ENCODE measurements at places on chromosomes 6 and 20.

GRCh38 chr20:6818033-6818808, 50.7 kb downstream of the BMP2 start:
- DNase-seq: no peak

DNA sequence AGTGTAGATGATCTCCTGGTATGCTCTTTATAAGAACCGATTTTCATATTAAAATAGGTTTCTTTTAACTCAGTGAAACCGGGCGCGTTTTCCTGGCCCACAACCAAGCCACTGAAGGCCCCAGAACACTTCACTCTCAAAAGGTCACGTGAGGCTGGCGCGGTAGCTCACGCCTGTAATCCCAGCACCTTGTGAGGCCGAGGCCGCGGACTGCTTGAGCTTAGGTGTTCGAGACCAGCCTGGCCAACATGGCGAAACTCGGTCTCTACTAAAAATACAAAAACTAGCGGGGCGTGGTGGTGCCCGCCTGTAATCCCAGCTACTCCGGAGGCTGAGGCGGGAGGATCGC, 402 bp upstream of the TAF8 start:
- DNase-seq: no peak

DNA sequence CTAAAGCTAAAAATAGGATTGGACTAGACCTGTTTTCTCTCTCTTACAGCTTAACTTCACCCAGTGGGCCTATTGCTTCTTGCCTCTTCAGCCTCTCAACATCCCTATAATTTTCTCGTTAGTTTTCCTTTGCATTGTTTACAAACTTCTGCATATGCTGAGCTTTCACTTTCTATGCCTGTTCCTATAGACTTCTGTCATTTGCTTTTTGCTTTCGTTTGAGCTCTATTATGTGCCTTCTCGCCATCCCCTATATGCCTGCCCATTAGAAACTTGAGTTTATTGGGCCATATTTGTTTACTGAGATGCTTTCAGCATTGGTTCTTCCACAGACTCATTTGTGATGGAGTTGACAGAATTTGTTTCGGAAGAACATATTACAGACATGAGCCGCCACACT, 40.9 kb downstream of the NCOA7 start:
- no peak for DNase-seq

DNA sequence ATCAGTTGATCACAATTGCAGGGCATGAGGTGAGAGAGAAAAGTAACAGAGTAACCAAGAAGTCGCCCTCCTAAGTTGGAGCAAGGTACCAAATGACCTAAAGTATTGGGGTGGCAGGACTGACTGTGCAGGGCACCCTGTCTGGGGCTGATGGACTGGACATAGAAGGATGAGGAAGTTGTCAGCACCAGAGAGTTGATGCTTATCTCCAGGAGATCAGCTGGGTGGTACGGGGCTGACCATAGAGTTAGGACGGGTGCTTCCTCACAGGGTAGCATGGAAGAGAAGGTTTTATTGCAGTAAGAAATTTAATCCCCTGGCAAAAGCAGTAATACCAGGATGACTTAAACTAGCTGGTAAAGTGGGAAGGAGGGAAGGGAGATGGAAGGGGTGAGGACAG, 66.7 kb downstream of the TMEM170B start:
- no peak for DNase-seq

GRCh38 chr6:109998159-109998785, 20.2 kb downstream of the GPR6 start:
- peak; percentile 0 for DNase-seq

GRCh38 chr6:93323630-93324029, 95.7 kb downstream of the EPHA7 start:
- DNase-seq: no peak

GRCh38 chr6:3366596-3367413, 90.0 kb downstream of the SLC22A23 start:
- DNase-seq: no peak

DNA sequence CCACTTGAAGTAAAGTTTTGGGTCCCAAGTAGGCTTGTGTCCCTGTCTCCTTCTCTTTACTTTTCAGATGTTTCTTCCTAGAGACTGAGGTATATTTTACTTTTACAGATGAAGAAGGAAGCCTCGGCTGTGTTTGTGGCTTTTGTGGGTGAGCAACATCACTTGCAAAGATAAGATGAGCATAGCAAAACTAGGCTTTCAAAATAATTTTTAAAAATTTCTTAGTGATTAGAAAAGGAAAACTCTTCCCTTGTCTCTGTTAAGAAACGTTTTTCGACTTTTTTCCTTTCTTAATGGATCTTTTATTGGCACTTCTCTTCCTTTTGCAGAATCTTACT, 7.6 kb downstream of the PTPN1 start:
- no peak for DNase-seq

DNA sequence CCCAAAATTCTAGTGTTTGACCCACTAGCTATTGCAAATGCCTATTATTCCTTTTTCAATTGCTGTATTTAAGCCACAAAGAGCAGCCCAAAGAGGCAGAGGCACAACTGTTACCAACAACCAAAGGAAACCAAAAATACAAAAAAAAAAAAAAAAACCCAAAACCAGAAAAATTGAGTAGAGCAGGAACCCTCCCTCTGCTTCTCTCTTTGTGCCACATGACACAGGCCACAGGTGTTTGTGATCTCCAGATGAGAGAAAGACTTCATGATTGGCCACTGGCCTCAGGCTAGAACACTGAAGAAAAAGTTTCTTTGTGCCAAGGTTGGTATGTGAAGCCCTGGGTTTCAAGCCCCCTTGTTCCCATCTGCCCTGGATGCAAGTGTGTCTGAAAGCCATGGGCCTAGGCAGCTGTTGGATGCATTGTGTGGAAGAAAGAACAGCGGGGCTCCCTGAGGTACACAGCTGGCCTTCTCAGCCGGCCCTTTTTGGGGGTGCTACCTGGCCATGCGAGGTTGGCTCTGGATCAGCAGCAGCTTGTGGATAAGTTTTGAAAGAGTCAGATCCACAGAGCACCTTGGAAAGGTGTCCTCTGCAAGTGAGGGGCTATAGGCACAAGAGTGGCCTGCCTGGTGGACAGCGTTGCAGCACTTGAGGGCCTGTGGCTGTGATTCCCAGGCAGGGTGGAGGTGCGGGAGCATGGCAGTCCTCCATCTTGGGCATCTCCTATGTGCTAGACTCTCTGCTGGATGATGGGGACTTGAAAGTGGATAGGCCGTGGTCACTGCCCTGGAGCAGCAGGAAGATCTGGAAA, 204.5 kb downstream of the ZDHHC14 start:
- no peak for DNase-seq

DNA sequence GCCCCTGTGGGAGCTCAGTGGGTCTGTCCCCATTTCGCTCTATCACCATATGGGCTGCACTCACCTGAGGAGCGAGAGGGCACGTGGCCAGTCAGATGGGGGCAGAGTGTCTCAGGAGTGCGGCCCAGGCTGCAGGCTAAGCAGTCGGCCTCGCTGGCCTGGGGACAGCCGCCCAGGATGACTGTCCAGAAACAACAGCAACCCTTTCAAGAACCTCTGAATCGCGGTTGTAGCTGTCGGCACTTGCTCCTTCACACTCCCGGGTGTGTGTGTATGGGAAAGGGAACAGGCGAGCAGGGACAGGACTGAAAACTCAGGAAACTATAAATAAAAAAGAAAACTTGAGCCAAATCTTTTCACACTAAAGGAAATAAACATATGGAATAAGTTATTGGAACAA, 63.1 kb downstream of the TFAP2A start:
- peak; percentile 47 for DNase-seq

- no peak for DNase-seq
Observed at GRCh38 chr20:5316188-5317158, at the start of gene PROKR2. Gene PROKR2 (minus strand): TSS chr20:5316954. CDS start chr20:5314369, 2,585 bp downstream.

DNA sequence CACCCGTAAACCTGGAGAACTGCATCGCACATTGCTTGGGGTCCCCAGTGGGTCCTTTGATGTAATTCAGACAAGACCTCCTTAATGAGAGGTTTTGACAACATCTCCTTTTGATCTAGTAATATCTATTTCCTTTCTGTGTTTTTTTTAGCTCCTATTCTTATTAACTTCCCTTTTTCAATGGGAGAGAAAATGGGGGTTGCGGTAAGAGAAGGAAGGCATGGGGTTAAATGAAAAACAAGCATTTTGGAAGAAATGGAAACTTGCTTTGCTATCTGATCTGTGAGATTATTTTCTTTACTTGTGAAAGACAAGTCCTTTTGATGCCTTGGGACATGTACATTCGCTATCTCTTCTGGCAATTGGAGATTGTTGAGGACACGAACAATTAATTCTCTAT, 418.6 kb upstream of the MAN1A1 start:
- no peak for DNase-seq

DNA sequence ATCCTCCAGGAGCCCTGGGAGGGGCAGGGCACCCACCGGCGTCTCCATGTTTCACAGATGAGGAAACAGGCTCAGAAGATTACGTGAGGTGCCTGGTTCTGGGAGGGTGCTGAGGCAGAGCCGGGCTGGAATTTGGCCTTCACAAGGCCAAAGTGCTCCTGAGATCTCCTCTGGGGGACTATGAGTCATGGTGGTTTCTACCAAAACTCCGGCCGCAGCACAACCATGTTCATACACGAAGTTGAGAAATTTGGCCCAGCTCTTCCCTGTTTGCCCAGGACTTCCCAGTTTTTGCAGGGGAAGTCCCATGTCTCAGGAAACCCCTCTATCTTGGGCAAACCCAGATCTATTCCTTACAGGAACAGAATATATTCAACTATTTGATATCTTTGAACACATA, 172.9 kb upstream of the CDYL start:
- DNase-seq: no peak

- DNase-seq: no peak
Observed at GRCh38 chr20:48845721-48846306, 18.0 kb upstream of the PREX1 start.

GRCh38 chr6:65776332-65776731, 69.3 kb upstream of the EYS start:
- no peak for DNase-seq

GRCh38 chr6:144155529-144155928, 5.2 kb downstream of the STX11 start:
- DNase-seq: no peak

- no peak for DNase-seq
Observed at GRCh38 chr6:124066946-124067552, 263.4 kb downstream of the NKAIN2 start.

GRCh38 chr6:13089296-13089994, 238.9 kb downstream of the TBC1D7 start:
- DNase-seq: no peak

DNA sequence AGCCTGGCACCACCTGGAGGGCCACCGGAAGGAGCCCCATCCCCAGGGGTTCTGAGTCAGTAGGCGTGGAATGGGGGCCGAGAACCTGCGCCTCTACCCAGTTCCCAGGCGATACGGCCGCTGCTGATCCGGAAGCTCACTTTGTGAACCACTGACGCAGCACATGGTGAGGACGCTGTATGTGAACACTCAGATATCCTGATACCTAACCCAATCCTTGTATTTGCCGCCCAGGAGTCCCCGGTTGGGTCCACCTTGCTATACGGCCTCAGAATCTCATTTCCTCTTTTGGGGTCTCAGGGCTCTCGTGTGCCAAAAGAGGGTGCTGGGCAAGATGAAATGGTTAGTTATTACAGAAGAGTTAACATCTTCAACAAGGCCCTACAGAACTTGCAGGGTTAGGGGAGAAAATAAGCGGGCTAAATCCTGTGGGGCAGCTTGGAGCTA, 604 bp upstream of the RAB5IF start:
- no peak for DNase-seq

DNA sequence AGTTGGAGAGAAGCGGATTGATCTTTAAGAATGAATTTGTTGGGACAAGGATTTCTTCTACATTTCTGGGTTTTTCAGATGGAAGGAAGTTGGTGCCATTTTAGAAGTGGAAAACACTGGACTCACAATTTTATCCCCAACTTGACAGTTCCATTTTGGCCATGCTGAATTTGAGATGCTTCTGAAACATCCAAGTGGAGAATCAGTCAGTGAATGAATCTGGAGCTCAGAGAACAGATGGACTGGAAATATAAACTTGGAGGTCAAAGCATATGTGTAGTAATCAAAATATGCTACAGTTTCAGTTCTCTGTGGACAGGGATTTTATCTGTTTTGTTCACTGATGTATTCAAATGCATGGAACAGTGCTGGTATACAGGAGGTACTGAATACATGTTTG, 89.9 kb downstream of the KCNQ5 start:
- no peak for DNase-seq
